CD4-positive, alpha-beta T cell treated with Interleukin-10 for 1 hour (primary cell): ENCODE measurements at places on chromosomes 12 and 14.

GRCh38 chr14:82913396-82913795 lies 1379.7 kb upstream of the SEL1L start:
- no peak for DNase-seq

DNA sequence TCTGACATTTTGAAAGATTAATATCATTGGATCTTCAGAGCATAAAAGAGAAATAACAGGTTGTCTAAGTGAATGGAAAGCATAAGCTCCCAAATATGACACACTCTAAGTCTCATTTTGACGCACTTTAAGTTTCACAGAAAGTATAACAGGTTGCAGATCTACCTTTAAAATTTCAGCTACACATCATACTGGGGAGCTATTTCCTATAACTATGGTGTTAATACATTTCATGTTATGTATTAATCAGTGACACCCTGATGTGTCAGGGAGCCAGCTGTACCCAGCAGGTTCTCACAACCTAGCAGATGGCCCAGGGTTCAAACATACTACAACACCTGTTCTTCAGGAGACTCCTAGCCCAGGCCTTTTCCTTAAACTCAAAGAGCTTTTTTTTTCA lies 31.1 kb upstream of the TMX1 start:
- DNase-seq = no peak

DNA sequence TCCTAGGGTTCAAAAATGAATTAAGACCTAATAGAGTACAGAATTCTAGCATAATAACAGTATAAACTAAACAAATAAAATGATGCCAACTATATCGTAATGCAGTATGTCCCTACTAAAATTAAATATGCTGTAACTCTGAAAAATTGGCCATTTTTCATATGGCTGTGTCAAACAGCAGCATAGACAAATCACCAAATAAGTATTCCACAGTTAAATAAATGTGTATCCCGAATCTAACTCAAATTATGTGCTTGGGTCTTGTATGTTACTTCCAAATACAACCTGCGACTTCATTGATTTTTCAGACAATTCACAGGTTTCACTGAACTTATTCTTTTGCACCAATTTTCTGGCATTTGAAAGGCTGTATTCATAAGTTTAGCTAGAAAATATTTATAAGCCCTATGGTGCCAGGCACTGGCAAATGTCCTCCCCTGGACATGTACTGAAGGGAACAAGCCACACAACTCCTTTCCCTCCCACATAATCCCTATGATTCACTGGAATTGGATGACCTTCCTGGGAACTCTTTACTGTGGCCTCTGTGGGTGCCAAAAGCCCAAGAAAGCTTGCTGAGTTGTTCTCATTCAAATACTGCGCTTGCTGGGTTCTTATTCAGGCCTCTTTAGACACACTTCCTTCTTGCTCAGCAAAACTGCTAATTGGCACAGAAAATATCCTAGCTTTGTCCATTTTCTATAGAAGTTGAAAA lies 108.8 kb downstream of the KITLG start:
- DNase-seq = no peak

DNA sequence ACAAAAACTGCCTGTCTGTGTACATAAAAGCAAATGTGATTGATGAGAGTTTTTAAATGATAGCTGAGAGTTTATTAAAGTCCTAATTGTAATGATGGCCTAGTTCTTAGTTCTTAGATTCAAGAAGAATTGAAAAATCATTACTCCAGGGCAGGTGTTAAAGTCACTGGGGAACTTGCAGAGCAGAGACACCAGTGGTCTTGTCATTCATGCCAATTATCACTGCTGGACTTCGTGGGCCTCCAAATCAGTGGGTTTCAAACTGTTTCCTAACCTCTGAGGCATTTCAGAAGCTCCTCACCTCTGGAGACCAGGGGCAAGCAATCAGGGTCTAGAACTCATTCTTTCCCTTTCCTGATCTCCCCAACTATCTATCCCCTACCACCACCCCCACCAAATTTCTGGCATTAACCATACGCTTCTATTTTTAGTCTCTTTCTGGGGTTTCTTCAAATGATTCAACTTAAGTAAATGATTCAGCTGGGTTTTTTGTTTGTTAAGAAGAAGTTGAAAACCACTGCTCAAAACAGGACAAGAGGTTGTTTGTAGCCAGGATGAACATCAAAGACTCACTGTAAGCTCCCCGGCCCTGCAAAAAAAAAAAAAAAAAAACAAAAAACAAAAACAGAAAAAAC lies 80.1 kb downstream of the CEP83 start:
- DNase-seq = no peak

DNA sequence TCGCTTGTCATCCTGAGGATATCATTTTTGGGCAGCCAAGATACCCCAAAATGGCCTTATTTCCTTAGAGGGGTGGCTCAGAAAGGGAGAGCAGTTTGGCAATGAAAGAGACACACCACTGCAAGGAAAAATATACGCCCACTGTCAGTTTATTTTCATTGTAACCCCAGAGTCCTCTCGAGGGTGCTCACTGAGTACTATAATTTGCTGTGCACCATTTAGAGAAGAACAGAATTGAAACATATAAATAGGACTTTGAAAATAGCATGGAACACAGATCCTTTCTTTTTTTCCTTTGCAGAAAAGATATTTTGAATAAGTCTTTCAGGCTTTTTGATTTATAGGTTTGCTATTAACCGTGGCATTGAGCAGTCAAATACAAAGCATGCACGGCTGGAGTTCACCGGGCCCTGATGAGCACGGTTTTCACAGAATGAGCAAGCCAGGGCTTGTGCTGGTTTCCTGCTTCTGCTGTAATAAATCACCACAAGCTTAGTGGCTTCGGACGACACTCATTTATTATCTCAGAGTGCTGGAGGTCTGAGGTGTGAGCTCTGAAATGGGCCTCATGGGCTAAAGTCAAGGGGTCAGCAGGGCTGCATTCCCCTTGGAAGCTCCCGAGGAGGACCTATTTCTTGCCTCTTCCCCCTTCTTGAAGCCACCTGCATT lies 152.3 kb downstream of the ZNF664 start:
- DNase-seq = no peak

GRCh38 chr12:11653215-11653753 lies 3.8 kb downstream of the ETV6 start:
- peak; percentile 35 for DNase-seq

DNA sequence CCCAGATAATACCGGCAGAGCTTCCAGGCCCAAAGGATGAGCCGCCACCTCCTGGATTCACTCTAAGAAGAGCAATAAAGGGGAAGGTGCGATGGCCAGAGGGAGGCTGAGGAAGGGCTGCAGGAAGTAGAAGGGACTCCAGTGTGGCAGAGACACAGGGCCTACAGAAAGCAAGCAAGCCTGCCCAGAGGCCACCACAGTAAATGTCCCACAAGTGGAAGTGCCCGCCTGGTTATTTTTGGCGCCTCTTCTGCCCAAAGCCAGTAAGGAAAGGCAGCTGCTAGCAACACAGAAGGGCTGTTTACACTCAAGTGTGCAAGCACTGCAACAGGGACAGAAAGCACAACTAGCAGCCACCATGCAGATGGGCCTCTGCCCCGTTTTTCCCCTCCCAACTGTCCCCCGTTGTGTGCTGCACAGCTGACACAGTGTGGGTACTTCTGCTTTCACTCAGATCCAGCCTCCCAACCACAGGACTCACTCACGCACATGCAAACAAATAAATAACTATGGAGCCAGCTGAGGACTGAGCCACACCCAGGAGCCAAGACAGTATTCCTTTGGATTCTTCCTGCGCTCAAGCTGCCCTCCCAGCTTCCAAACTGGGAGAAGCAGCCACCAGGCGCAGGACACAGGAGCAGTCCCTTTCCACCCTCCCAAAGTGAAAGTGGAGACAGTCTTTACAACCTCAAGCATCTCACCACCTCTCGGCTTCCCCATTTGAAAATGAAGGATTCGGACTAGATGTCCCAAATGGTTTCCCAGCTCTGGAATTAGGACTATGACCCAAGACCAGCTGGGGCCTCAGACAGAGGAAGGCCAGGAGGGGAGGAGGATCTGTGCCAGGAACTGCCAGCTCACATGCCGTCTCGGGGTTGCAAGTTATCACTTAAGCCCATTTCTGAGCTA lies 40.0 kb upstream of the PNMA1 start:
- DNase-seq = no peak

- DNase-seq = no peak
Observed at GRCh38 chr12:126807312-126807865, 1459.6 kb upstream of the TMEM132C start.

DNA sequence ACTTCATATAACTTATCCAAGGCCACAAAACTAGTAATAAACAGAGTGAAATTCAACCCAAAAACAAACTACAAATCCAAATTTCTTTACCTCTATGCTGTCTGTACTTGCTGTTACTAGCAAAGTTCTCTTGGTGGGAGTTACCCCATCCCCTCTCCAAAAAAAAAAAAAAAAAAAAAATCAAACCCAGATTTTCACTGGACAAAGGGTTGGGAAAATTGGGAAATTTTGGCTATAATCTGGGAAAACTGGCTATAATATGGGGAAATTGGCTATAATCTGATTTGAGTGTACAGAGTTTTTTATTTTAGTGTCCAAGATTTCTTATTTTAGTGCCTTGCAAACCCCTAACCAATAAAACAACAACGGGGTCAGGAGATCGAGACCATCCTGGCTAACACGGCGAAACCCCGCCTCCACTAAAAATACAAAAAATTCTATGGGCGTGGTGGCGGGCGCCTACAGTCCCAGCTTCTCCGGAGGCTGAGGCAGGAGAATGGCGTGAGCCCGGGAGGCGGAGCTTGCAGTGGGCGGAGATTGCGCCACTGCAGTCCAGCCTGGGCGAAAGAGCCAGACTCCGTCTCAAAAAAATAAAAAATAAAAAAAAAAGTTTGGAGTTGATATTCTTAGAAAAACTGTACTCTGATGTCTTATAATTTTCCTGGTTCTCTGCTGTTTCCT lies 148.4 kb downstream of the CHST11 start:
- no peak for DNase-seq

DNA sequence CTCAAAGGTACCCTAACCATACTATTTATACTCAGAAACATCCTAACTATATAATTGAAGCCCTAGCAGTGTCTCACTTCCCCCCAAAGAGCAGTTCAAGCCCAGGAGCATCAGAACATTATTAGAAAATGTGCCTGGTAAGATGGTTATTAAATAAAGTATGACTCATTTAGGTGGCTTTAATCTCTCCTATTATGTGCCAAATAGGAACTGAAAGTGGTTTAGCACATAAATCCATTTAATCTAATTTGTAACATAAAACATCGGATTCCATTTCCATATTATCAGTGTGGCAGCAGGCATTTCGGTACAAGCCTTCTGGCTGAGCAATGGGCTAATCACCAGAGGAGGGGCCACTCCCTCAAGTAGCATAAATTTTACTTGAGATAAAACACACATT lies 395.2 kb upstream of the TMTC1 start:
- DNase-seq = no peak

- DNase-seq = no peak
Observed at GRCh38 chr12:92419201-92419600, 273.6 kb upstream of the BTG1 start.

DNA sequence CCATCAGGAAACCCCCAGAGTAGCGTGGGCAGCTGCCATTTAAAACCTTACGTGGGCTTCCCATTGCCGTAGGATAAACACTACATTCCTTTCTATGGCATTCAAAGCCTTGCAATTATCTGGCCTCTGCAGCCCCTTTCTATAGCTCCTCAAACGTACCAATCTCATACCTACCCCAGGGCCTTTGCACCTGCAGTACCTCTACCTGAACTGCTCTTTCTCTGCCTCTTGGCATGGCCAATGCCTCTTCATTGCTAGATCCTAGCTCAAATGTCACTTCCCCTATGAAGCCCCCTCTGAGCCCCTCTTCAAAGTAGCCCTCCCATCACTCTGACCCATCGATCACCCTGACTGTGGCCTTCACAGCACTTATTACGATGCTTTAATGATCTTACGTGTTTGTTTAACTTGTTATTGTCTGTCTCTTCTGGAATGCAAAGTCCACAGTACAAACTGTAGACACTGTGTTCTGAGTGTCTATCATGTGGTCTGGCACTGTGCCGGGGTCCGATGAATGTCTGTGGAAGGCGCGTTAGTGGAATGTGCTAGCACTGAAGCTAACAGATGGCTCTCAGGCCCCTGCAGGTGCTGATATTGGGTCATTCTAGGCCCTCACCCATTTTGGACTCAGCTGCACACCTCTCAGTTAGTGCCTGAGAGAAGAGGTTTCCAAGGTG lies 157.3 kb upstream of the NOS1 start:
- no peak for DNase-seq

GRCh38 chr12:31363831-31364230 lies 37.9 kb upstream of the SINHCAF start:
- no peak for DNase-seq

DNA sequence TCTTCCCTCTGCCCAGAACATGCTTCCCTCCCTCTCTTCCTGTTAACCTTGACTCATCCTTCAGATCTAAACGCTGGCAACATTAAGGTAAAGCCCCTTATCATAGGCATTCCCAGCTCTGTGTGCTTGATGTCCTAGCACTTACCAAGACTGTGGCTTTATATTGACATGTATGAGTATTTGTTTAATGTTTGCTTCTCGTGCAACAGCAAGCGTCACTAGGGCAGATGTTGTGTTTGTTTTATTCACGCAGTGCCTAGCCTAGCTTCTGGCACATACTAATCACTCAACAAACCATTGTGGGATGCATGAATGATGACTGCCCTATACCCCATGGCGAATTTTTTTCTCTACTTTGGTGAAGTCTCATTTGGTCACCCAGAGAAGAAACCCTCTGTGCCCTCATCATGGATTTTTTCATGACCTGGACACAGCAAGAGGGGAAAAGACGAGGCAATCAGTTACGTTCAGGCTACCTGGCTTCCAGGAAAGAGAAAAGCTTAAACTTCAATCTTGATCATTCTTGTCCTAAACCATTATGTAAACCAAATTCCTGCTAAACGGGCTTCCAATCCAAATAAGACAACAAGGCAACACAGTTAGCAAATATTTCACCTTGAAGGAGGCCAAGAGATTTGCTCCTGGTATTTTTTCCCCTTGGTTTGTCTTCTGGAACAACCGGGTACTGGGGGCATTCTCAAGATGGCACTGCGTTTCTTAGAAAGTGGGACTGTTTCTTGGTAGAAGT lies 47.9 kb upstream of the SOCS2 start:
- no peak for DNase-seq

GRCh38 chr12:60693019-60693626 lies 1097.3 kb downstream of the SLC16A7 start:
- no peak for DNase-seq

- no peak for DNase-seq
Observed at GRCh38 chr12:98814254-98814653, 169.2 kb downstream of the APAF1 start.

DNA sequence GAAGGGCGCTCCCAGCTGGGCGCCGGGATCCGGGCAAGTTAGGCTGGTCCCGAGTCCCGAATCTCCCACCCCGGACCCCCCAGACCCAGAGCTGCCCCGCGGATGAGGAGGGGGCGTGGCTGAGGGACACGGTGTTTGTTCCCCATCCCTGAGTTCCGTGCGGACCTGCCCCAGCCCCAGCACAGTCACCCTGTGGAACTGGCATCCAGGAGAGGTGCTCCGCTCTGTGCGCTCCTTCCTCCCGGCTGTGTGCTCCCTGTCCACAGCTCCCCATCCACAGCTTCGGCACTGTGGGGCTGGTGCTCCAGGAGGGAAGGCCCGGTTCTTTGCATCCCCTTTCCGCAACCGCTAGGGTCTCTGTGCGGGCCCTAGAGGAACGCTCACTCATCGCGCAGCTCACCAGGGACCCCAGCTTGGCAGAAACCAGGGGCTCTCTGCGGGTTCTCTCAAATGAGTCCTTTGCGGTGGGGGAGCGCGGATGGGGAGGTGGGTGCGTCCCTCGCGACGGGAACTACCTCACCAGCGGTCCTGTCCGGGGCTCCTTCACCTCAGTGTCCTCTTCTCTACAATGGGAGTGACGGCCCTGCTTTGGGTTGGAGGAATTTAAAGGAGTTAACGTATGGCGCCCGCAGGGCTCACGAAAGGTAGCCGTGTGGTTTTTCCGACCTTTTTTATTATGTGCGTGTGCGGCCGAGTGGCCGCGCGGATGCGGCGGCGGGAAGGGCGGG lies 845 bp downstream of the TMEM132C start:
- DNase-seq = no peak
